Dermis microvascular lymphatic vessel endothelial cell (primary cell): ENCODE measurements at places on chromosomes 7 and 10. TPM values are rescaled to one million over a fixed set of nuclear protein-coding genes. Genes with fewer than 3 reads are reported as not detected.

The ATG9B gene
- under 0.01 and 0.13 TPM in 2 replicates for total RNA-seq

DNA sequence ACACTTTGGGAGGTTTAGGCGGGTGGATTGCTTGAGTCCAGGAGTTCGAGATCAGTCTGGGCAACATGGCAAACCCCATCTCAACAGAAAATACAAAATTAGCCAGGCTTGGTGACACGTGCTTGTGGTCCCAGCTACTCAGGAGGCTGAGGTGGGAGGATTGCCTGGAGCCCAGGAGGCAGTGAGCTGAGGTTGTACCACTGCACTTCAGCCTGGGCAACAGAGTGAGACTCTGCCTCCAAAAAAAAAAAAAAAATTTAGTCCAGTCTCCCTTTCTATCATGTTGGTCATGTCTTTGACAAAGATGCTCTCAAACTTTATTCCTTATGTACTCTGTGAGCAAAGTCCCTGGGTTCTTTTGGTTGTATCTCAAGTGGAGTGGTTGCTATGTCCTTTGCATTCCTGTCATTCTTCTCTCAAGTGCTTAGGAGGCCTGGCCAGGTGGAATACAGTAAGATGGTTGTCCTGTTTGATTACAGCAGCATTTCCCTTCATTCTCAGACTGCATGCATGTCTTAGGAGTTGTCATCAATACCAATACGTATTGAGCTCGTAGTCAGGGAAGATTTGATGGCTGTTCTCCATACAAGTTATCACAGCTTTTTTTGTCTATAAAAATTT lies 85.7 kb downstream of the MMRN2 start:
- no peak for DNase-seq

- no peak for DNase-seq
Measured at GRCh38 chr10:87594864-87595263, 64.8 kb upstream of the PAPSS2 start.

GRCh38 chr10:1034758-1035157 lies 9.1 kb upstream of the IDI2 start:
- no peak for DNase-seq

DNA sequence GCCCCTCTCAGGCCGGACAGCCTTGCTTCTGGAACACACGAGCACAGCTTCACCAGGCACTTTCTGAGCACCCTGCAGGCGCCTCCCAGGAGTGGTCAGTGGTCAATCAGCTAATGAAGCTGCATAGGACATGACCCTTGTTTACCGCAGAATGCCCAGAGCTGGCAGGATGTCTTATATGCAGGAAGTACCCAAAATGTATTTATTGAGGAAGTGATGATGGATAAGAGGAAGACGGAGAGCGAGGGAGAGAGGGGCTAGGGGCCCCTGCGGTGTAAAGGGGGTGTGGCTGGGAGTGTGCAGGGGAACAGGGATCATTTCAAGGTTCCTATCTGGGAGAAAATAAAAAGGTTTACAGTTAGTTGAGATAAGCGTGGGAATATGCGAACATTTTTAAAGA lies 3.3 kb downstream of the CYP2E1 start:
- no peak for DNase-seq
